Thoracic aorta (tissue), 2 donors: ENCODE measurements at places on chromosomes 3 and 15. TPM values are rescaled to one million over a fixed set of nuclear protein-coding genes. Genes with fewer than 3 reads are reported as not detected.
A peak's percentile ranks its signal among the peaks of the same experiment; 100 is the strongest.

- H3K27ac ChIP-seq, result peak overlapping the region; percentile 81
- DNase-seq, result no peak
- peaks cover 15% of the 10 kb centered on the region for H3K4me1 ChIP-seq
These were observed 180.2 kb downstream of the NTRK3 start for GRCh38 chr15:88076328-88076727.

- no peak overlapping the region for H3K4me3 ChIP-seq
- no peaks in the 10 kb centered on the region for H3K36me3 ChIP-seq
- H3K27me3 ChIP-seq, result no peaks in the 10 kb centered on the region
- no peak overlapping the region for H3K27ac ChIP-seq
These were observed 2.3 kb upstream of the TM4SF19 start for GRCh38 chr3:196340466-196340865.

- no peaks in the 10 kb centered on the region for H3K27me3 ChIP-seq
- peaks cover 11% of the 10 kb centered on the region for H3K4me1 ChIP-seq
- H3K36me3 ChIP-seq, result no peaks in the 10 kb centered on the region
- H3K27ac ChIP-seq, result peak overlapping the region; percentile 94
- H3K4me3 ChIP-seq, result peak overlapping the region; percentile 95
- no peak for DNase-seq
These were observed 3.0 kb downstream of the BBX start for GRCh38 chr3:107525644-107526305.

GRCh38 chr3:21158861-21159542, 592.0 kb downstream of the ZNF385D start:
- no peaks in the 10 kb centered on the region for H3K27me3 ChIP-seq
- H3K27ac ChIP-seq, result no peak overlapping the region
- peaks cover 7% of the 10 kb centered on the region for H3K4me1 ChIP-seq
- H3K4me3 ChIP-seq, result no peak overlapping the region
- H3K36me3 ChIP-seq, result no peaks in the 10 kb centered on the region

DNA sequence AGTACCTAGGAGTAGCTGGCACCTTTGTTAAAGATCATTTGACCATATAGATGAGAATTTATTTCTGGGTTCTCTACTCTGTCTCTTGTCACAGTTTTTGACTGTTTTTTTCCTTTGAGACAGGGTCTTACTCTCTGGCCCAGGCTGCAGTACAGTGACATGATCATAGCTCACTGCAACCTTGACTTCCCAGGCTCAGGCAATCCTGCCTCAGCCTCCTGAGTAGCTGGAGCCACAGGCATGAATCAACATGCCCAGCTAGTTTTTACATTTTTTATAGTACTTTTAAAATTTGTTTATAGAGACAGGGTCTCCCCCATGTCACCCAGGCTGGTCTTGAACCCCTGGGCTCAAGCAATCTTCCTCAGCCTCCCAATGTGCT, 45.0 kb downstream of the BCL2L10 start:
- no peaks in the 10 kb centered on the region for H3K27me3 ChIP-seq
- DNase-seq, result no peak
- H3K4me1 ChIP-seq, result no peaks in the 10 kb centered on the region
- H3K27ac ChIP-seq, result no peak overlapping the region

- H3K4me1 ChIP-seq, result no peaks in the 10 kb centered on the region
- H3K27ac ChIP-seq, result no peak overlapping the region
- H3K27me3 ChIP-seq, result no peaks in the 10 kb centered on the region
- DNase-seq, result no peak
- H3K36me3 ChIP-seq, result no peaks in the 10 kb centered on the region
- H3K4me3 ChIP-seq, result no peak overlapping the region
These were observed 81.0 kb upstream of the ZPLD1 start for GRCh38 chr3:102353805-102354204.

DNA sequence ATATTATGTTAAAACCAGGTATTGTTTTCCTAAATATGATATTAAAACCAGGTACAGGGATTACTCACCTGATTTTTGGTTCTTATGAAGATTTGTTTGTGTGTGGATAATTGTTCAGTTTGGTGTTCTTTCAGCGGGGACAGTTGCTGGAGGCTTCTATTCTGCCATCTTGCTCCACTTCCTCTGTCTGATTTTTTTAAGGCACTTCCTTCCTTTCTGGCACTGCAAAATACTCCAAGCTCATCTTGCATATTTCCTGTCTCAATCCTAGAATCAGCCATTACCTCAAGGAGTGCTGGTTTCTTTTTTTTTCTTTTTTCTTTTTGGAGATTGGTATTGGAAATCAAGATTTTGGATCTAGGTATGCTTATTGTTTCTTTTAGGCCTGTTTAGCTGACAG, 229.9 kb downstream of the SV2B start:
- no peak overlapping the region for H3K27ac ChIP-seq
- no peaks in the 10 kb centered on the region for H3K4me1 ChIP-seq
- no peak overlapping the region for H3K4me3 ChIP-seq
- H3K27me3 ChIP-seq, result no peaks in the 10 kb centered on the region
- no peak for DNase-seq
- no peaks in the 10 kb centered on the region for H3K36me3 ChIP-seq

The ZNF592 gene
- 24.4 TPM for total RNA-seq

GRCh38 chr3:138397983-138398382, 36.4 kb upstream of the ESYT3 start:
- H3K4me3 ChIP-seq, result no peak overlapping the region
- H3K27ac ChIP-seq, result no peak overlapping the region
- DNase-seq, result no peak
- H3K36me3 ChIP-seq, result peaks cover 12% of the 10 kb centered on the region

GRCh38 chr15:75573648-75574384, 5.3 kb downstream of the PTPN9 start:
- no peaks in the 10 kb centered on the region for H3K36me3 ChIP-seq
- no peaks in the 10 kb centered on the region for H3K27me3 ChIP-seq
- H3K27ac ChIP-seq, result no peak overlapping the region

The PP2D1 gene
- not detected for total RNA-seq

DNA sequence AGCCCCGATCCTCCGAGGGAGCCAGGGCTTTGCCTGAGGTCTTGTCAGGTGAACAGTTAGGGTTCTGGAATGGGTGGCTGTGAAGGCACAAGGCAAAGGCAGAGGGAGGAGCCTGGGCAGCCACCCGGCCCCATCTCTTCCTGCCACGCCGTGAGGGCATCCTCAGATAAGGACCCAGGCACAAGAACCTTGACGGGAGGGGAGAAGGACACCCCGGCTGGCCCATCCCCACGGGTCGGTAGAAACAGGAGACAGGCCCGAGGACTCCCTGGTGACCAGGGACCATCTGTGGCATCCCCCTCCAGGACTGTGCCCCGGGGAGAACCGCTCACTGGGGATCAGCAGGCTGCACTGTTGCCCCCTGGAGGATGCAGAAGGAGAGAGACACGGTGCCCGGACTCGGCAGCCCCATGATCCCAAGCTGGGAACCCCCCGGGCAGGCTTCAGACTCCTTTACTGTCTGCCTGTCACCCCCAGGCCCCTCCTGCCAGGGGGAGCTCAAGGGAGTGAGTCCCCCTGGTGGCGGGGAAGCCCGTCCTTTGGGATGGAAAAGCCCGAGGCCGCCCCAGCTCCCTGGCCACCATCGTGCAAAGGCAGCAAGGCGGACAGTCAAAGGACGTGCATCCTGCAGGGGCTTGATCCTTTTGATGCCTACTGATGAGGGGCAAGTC, 12.3 kb upstream of the PCSK6 start:
- H3K4me1 ChIP-seq, result peaks cover 8% of the 10 kb centered on the region
- DNase-seq, result no peak
- H3K27ac ChIP-seq, result no peak overlapping the region
- H3K27me3 ChIP-seq, result no peaks in the 10 kb centered on the region

GRCh38 chr15:26051761-26052675, 188.9 kb upstream of the ATP10A start:
- no peaks in the 10 kb centered on the region for H3K4me1 ChIP-seq
- DNase-seq, result peak; percentile 36
- H3K27me3 ChIP-seq, result no peaks in the 10 kb centered on the region
- no peaks in the 10 kb centered on the region for H3K36me3 ChIP-seq

DNA sequence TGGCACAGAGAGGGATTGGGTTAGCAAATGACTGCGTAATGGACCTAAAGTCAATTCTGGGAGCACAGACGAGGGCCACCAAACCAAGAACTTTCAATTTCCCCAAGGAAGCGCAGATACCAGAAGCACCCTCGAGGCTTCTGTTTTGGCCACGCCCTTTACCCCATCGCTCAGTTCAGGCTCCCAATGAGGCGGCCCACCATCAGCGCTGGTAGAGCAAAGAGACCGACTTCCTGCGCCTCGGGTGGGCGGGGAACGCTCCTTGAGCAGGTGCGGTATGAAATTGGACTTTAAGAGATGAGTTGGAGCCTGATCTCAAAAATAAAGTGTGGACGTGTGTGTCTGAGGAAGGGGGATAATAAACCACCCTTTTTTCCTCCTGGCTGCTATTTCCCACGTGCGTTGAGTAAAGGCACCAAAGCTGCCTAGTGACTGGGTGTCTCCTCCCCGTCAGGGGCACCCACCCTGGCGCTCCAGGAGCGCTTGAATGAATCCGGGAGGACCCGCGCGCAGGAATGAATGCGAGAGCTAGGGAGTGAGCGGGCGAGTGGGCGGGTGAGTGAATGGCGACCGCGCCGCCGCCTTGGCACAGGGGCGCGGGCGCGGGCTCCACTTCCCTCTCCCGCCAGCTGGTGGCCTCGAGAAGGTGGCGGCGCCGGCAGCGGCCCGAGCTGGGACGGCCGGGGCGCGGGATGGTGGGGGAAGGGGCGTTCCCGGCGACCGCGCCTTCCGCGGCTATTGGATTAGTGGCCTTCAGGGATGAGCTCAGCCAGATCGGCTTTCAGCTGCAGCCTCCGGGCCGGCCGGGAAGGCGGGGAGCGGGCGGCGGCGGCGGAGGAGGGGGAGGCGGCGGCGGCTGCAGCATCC, at the start of gene SPSB4:
Gene SPSB4 (plus strand): TSS at position 772 of the 867 bp plus-strand sequence. CDS start 14,758 bp downstream, outside the sequence.
- H3K4me1 ChIP-seq, result no peaks in the 10 kb centered on the region
- H3K36me3 ChIP-seq, result no peaks in the 10 kb centered on the region

DNA sequence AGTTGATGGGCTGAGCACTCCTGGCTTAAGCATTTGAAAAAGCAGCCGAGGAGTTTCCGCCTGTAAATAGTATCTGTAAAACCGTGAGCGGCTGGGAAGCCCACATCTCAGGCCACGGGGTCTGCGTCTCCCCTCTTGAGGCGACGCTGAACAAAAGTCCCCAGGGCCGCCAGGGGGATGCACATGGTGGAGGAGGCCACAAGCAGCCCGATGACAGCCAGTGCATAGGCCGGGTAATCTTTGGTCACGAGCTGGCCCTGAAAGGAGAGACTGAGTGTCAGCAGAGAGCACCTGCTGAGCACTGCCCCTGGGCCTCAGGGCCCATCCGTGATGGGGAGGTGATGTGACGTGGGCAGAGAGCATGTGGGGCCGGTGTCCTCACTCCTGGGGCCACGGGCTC, 37.5 kb downstream of the SLC6A20 start:
- no peaks in the 10 kb centered on the region for H3K4me1 ChIP-seq
- no peaks in the 10 kb centered on the region for H3K27me3 ChIP-seq
- DNase-seq, result no peak
- no peak overlapping the region for H3K27ac ChIP-seq

The UBXN7 gene
- 22.2 TPM for total RNA-seq

DNA sequence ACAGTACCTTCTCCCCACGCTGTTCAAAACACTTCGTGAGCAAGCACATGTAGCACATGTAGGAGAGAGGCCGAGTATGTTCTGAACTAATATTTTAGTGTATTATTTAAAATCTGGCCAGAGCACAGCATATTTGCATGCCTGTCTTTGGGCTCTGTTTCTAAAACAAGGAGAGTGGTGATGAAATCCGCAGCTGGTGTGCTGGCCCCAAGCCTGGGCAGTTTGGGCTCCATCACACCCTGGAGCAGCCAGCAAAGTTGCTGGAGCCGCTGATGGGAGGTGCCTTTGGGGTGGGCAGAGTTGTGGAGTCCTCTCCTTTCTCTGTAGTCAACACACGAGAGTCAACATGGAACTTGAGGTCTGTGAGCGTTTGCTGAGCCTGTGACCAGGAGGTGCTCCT, 116.6 kb downstream of the SLCO3A1 start:
- DNase-seq, result no peak
- no peak overlapping the region for H3K4me3 ChIP-seq
- peaks cover 38% of the 10 kb centered on the region for H3K4me1 ChIP-seq
- peak overlapping the region; percentile 51 for H3K27ac ChIP-seq
- H3K36me3 ChIP-seq, result no peaks in the 10 kb centered on the region
- no peaks in the 10 kb centered on the region for H3K27me3 ChIP-seq

DNA sequence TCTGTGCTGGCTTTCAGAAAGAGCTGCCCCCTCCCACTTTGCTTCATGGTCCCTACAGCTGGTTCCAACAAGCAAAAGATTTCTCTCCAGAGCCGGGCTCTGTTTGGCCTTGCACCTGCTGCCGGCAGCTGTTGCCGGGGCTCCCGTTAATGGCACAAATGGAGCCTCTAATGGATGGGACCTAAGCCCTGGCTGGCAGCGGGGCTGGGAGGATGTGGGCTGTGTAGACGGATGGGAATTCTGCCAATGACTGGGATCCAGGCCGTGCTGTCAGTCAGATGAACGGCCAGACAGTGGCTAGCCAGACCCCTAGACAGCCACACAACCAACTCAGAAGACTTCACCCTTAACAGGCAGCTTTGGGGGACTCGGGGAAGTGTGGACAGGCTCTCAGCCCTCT, 88.0 kb downstream of the RPLP1 start:
- no peaks in the 10 kb centered on the region for H3K36me3 ChIP-seq
- no peak overlapping the region for H3K4me3 ChIP-seq
- H3K4me1 ChIP-seq, result no peaks in the 10 kb centered on the region
- H3K27me3 ChIP-seq, result no peaks in the 10 kb centered on the region
- DNase-seq, result no peak
- H3K27ac ChIP-seq, result no peak overlapping the region

DNA sequence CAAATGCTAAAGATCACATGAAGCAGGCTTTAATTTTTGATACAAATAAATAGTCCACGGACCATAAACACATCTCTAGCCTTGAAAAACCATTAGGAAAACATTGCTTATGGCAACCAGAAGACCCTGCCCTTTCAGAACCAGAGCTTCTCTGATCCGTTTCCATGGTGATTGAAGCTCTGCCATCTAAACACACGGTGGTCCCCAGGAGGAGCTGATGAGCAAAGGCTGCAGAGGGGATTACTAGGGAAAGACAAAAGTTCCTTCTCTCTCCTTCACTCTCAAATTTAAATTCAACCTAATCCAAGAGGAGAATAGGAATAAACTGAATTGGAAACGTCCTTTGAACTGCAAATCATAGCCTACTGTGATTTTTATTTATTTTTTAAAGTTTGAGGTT, 122.0 kb upstream of the ATP10A start:
- H3K27ac ChIP-seq, result no peak overlapping the region
- H3K4me1 ChIP-seq, result no peaks in the 10 kb centered on the region
- H3K27me3 ChIP-seq, result no peaks in the 10 kb centered on the region
- H3K36me3 ChIP-seq, result no peaks in the 10 kb centered on the region
- no peak overlapping the region for H3K4me3 ChIP-seq

DNA sequence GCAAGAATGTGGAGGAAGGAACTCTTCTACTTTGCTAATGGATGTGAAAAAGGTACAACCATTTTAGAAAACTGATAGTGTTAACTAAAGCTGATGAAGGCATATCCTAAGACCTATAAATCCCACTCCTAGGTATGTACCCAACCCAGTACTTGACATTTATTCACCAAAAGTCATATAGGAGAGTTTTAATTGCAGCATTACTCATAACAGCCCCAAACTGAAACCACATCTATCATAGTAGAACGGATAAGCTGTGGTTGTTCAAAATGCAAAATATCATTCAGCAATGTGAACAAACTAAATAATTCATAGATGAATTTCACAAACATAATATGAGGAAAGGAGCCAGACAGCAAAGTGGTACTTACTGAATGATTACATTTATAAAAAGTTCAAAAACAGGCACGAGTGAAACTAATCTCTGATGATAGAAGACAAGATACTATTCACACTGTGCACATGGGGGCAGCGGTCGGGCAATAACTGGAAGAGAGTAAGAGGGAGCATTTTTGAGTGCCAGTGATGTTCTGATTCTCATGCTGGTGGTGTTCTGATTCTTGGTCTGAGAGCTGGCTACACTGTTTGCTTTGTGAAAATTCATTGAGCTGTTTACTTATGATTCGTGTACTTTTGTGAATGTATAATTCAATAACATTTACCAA, 34.3 kb downstream of the GOLIM4 start:
- no peak for DNase-seq
- H3K27me3 ChIP-seq, result no peaks in the 10 kb centered on the region
- H3K4me1 ChIP-seq, result peaks cover 3% of the 10 kb centered on the region
